ENCODE measurements at places on chromosomes 11 and 22.

DNA sequence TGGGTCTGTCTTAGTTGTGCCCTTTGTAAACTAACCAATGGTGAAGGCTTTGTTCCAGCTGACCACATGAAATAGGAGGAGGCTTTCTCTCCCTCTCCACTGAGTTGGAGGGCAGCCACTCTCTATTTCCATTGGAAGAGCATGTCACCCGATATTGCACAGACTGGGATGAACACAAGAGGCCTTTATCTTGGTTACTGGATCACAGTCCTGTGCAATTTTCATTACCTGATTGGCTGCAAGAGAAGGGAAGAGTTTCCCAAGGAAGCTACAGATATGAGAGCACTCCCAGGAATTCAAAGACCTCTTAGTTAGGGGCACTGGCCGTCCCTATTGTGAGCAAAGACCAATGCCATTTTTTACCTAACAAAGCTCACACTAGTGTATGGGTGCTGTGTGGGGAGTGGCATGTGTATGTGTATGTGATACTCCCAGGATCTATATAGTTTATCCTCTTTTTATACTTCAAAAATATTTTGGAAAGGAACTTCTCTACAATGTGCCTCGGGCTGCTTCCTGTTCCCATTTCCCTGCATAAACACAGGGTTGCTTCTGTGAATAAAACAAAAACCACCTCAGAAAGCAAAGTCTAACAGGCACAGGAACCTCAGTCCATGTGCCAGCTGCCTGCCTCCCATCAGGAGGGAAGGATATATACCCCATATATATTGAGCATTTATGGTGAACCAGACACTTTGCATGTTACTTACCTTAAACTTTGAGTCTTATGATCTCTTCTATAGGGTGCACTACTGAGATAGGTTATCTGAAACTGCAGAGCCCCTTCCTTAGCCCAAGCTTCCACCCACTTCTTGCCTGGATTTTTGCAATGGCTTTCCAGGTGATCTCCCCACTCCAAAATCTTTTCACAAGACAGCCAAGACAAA is 126.5 kb downstream of the RASSF10 start:
- no peak for DNase-seq

DNA sequence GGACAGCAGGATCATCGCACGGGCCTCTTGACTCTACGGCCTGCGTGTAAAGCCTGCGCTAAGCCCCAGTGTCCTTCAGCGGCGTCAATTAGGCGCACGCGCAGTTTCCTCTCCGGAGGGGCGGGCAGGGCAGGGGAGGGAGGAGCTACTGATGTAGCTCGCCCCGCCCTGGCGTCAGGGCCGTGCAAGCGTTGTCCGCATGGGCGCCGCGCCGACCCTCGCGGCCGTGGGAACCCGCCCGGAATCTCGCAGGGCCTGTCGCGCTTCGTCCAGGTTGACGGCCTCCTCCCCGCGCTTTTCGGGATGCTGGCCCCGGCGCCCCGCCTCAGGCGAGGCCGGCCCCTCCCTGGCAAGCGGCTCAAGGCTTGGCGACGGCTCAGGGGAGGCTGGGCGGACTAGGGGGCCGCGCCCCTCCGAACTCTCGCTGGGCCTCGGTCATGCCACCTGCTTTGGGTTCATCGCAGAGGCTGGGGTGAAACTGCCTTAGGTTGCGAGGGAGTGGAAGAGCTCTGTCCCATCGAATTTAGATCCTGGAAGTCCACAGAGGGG is 61.1 kb downstream of the ST3GAL4 start:
- peak; percentile 73 for DNase-seq

DNA sequence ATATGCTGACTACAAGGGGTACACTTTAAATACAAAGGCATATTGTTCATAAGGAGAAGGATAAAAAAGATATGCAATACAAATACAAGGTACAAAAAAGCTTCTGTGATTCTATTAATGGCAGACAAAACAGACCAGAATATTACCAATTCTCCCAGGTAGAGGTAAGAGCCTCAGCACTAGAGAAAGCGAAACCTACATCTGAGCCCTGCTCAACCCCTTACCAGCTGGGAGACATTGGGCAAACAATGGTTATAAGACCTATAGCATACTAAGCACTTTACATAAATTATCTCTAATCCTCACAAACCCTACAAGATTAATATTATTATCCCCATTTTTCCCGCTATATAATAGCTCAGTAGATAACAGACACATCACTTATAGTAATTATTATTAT is 41.2 kb upstream of the LRRC55 start:
- no peak for DNase-seq

- peak; percentile 38 for DNase-seq
Measured at GRCh38 chr11:64355078-64355940, 3.7 kb upstream of the RPS6KA4 start.

GRCh38 chr11:101717619-101718018 is 133.8 kb upstream of the TRPC6 start:
- DNase-seq, result no peak

Measured in CD4-positive, alpha-beta T cell treated with Interleukin-10 for 1 hour (primary cell).